NCI-H524 (cell line): ENCODE measurements at places on chromosomes 1 and 21.

DNA sequence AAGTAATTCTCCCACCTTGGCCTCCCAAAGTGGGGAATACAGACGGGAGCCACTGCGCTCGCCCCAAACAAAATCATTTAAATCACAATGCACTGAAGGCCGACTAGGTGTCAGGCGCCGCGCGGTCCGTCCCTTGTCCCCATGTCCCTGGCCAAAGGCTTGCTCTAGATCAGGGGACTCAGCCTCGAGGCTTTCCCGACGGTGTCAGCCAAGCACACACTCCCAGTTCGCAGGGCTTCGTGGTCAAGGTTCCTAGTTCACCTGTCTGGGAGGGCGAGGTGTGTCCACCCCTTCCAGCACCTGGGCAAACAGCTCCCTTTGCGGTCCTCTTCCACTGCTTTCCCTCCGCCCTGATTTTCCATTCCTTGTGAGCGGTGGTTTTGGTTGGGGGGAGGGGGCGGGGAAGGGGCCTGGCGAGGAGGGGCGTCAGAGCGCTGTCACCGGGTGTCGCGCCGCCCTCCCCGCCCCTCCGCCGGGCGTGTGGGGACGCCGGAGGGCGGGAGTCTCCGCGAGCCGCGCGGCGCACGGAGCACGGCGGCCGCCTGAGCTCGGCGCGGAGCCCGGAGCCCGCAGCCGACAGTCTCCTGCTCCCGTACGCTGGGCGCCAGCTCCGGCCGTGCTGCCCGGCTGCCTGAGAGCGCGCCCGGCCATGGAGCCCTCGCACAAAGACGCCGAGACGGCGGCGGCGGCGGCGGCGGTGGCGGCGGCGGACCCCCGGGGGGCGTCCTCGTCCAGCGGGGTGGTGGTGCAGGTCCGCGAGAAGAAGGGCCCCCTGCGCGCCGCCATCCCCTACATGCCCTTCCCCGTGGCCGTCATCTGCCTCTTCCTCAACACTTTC, at the start of gene STUM:
Gene STUM (plus strand): TSS at position 509 of the 838 bp plus-strand sequence. CDS start 141 bp downstream, at position 650.
- peak; percentile 45 for DNase-seq

DNA sequence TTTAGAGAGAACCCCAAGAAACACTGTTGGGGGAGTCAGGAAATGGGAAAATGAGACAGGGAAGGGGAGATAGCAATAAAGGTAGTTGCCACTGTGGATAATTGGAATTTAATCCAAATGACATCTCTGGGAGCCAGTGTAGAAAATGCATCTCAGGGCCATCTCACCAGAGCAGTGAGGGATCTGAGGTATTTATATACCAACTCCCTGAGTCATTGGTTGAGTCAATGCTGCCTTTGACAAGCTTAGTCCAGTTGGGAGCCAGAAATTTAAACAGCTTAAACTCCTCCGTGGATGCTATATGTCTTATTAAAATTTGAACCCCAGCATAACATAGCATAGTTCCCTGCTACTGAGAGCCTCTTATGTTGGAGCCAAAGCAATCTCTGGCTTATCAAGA, 140.3 kb downstream of the SLC30A10 start:
- DNase-seq, result no peak

DNA sequence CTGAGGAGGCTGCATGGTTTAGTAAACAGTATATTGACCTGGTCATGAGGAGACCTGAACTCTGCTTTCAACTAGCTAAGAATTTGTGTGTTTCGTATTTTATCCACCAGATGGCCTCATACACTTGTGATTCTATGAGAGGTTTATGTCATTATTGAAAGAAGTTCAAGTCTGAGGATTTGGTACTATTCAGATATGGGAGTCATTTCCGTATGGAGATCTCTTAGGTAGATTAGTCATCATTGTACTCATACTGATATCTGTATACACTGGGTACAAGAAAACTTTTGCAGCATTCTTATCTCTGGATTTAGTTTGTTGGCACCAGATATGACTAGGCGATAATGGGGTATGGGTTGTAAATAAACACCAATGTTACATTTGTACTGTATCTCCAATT, 26.6 kb downstream of the ATF6 start:
- DNase-seq, result no peak

- DNase-seq, result no peak
Observed at GRCh38 chr1:224466154-224466553, 31.6 kb upstream of the WDR26 start.

DNA sequence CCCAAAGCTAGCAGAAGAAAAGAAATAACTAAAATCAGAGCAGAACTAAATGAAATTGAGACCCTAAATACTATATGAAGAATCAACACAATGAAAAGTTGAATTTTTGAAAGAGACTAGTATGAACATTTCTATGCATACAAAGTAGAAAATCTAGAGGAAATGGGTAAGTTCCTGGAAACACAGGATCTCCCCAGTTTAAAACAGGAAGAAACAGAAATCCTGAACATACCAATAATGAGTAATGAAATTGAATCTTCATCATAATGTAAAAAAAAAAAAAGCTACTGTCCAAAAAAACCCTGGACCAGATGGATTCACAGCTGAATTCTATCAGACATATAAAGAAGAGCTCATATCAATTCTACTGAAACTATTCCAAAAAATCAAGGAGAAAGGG, 233.5 kb downstream of the PLPP3 start:
- no peak for DNase-seq

GRCh38 chr1:63122079-63122478, 200.3 kb upstream of the FOXD3 start:
- peak; percentile 82 for DNase-seq

DNA sequence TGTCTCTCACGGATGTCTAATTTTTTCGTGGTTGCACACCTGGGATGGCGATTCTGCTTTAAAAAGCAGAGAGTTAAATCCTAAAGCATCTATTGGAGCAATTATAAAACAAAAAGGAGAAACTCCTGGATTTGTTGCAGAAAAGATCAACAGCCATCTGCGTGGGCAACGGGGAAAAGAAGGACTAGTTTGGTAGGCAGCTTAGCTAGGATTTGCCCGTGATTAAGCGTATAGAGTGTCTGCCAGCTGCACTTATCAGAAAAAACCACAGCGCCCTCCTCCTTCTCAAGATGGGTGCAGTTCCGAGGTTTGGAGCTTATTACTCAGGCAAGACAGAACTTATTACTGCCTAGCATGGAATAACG, 526 bp upstream of the SLC25A24 start:
- peak; percentile 80 for DNase-seq

DNA sequence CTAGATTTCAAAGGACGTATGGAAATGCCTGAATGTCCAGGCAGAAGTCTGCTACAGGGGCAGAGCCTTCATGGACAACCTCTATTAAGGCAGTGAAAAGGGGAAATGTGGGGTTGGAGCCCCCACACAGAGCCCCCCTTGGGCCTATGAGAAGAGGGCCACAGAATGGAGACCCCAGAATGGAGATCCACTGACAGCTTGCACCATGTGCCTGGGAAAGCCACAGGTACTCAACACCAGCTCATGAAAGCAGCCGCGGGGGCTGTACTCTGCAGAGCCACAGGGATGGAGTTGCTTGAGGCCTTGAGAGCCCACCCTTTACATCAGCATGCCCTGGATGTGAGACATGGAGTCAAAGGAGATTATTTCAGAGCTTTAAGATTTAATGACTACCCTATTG, 108.7 kb downstream of the DMRTB1 start:
- no peak for DNase-seq

GRCh38 chr1:153364156-153364555, 6.5 kb downstream of the S100A9 start:
- DNase-seq, result no peak
